ENCODE measurements at places on chromosomes 4 and X. TPM values are rescaled to one million over a fixed set of nuclear protein-coding genes. Genes with fewer than 3 reads are reported as not detected.
A peak's percentile ranks its signal among the peaks of the same experiment; 100 is the strongest.

DNA sequence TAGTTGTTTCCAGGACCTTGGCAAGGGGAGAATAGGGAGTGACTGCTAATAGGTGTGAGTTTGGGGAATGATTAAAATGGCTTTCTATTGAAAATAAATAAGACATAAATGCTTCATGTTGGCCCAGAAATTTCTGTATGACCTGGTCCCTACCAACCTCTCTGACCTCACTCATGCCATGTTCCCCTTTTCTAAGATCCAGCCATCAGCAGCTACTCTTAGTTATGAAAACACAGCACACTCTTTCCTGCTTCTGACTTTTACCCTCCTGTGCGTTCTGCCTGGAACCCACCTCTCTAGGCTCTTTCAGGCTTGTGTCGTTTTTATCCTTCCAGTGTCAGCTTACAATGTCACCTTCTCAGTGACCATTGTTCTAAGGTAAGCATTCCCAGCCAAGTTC is 14.8 kb upstream of the CXCL5 start:
- no peak for DNase-seq

- peak; percentile 87 for DNase-seq
Observed at GRCh38 chr4:123452616-123453015, 56.0 kb downstream of the SPRY1 start.

DNA sequence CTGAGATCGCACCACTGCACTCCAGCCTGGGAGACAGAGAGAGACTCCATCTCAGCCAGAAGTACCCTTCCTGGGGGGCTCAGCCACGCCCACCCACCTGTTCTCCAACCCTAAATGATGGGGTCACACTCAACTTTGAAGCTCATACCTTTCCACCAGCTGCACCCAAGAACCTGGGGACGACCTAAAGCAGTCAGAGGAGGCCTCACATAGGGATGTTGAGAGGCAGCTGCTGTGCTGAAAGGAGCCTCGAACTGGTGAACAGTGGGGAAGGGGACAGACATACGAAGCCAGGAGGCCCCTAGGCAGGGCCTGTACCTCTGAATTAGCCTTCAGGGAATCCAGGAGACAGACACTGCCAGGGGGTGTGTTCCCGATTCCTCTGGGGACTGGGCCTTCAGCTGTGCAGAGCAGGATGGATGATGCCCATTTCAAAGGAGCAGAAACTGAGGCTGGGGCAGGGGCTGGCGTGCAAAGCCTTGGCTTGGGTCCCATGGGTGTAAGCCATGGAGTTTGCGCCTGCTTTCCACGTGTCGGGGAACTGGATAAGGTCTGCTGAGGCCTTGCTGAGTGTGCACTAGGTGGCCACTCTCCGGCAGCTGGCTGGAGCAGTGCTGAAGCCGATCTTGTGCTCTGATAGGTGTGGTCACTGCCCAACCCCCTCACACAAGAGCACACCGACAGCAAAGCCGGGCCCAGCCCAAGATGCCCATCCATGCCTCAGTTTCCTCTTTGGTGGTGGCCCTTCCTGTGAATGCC is 130.8 kb downstream of the CPZ start:
- no peak for DNase-seq

DNA sequence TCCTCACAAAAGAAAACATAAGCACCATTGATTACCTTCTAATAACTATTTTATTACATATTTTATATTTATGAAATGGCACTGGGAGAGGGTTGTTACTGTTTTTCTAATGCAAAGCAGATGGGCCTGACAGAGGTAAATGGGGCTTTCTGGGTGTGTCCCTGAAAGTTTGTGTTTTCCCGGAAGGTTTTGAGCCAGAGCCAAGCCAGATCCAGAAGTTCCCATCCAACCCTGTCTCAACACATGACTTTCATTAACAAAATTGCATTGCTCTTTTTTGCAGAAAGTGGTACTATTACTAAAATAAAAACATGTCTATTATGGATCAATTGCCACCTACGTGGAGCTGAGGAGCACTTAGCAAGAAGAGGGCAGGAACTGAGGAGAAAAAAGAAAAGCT is 181.3 kb downstream of the RAB28 start:
- DNase-seq: peak; percentile 40

- no peak for DNase-seq
Observed at GRCh38 chr4:108703370-108703769, 53.0 kb downstream of the OSTC start.

- no peak for DNase-seq
Observed at GRCh38 chr4:41409594-41409895, 128.4 kb upstream of the LIMCH1 start.

Gene SLC25A5
- 148 TPM for polyA plus RNA-seq

- no peak for DNase-seq
Observed at GRCh38 chr4:163913571-163913970, 419.1 kb downstream of the TMA16 start.

Gene PRKG2
- polyA plus RNA-seq: 4.7 TPM

Gene CABS1
- polyA plus RNA-seq: not detected

Gene HOPX
- not detected for polyA plus RNA-seq

DNA sequence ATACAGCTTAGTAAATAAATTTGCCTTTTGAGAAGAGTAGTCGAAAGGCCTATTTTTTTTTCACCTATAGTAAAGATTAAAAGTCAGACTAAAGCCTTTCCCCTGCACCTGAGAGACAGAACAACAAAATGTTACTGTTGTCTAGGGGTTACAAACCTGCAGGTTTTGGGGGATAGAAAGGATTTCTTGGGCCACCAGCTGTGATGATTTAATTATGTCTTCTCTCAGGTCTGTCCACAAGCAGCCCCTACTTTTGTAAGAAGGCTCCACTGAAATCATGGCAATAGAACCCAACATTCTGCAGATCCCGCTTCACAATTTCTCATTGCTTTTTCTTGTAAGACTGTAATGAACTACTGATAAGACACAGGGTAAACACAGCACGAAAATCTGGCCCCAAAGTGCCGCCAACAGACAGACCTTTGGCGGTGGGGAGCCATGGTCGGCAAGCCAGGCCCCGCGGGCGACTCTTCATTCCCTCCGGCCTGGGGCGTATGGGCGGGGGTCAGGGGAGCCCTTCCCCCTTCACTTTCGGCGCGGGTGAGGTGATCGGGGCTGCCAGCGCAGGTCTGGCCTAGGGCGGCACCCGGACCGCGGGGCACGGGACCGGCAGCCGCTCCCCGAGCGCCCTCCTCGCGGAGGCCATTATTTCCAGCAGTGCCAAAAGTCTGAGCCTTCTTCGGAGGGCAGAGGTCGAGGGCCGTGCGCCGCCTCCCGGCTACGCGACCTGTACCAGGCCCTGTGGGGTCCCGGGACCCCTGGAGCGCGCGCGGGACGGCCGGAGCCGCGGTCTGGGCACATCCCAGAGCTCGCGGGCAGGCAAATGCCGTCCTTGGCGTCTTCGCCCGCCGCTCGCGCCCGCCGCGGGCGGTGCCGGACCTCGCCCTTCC is 812 bp upstream of the KDM6A start:
- peak; percentile 59 for DNase-seq

GRCh38 chrX:22974616-22975015 is 25.1 kb upstream of the DDX53 start:
- no peak for DNase-seq

DNA sequence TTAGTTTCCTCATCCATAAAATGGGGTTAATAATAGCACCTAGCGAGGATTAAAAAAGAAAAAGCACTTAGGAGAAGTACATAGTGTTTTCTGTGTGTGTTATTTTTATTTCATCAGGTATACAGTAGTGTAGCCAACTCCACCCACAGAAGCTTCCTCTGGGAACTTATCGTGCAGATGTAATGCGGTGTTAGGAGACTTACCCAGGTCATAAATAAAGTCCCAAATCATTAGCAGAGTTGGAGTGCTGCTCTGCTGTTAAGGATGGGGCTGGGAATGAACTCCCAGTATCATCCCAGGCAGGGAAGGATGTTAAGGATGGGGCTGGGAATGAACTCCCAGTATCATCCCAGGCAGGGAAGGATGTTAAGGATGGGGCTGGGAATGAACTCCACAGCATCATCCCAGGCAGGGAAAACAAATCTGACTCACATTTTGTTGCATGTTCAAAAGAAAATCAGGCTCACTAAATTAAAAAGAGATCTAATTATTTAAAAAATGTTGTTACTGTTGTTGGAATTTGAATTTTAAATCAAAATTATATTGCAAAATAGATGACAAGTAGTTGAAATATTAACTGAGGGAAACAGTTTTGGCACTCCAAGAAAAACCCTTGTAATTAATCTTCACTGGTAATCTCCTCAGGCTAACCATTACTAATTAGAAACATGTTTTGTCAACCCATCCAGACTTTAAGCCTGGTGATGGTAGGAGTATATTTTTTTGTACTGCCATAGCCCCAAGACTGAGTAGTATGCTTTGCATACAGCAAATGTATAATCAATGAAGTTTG is 10.2 kb upstream of the SFRP2 start:
- DNase-seq: no peak

All from GM23248 (cell line).